ENCODE measurements at places on chromosomes 2 and 18. TPM values are rescaled to one million over a fixed set of nuclear protein-coding genes. Genes with fewer than 3 reads are reported as not detected.
A peak's percentile ranks its signal among the peaks of the same experiment; 100 is the strongest.

DNA sequence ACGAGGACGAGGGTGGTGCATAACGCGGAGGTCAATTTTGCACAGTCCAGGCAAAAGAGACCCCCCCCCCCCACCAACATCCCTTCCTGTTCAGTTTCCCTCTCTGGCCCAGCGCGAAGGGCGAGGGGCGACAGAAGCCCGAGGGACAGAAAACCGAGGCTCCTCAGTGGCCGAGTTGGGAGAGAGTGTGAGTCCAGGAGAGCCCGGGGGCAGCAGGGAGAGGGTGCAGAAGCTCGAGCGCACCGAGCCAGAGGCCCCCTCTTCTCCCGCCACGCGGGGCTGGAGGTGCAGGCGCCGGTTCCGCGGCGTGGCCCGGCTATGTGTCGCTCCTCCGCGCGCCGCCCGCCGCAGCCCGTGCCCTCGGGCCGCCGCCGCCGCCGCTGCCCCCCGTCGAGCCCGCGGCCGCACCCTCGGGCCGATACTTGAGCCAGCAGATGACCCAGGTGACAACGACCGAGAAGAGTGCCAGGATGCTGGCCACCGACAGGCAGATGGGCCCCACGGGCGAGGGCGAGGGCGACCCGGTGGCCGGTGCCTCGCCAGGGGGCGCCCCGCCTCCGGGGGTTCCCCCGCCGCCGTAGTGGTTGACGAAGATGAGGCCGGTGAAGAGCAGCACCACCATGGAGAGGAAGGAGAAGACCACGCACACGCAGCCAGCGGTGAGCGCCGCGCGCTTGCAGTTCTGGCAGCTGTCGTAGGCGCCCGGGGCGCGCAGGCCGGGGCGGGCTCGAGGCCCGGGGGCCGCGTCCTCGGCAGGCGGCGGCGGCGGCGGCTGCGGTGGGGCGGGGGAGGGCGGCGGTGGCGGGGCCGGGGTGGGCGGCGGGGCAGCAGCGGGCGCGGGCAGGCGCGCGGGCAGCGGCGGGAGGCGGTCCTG lies 20.2 kb upstream of the PAX3 start:
- DNase-seq, result no peak

DNA sequence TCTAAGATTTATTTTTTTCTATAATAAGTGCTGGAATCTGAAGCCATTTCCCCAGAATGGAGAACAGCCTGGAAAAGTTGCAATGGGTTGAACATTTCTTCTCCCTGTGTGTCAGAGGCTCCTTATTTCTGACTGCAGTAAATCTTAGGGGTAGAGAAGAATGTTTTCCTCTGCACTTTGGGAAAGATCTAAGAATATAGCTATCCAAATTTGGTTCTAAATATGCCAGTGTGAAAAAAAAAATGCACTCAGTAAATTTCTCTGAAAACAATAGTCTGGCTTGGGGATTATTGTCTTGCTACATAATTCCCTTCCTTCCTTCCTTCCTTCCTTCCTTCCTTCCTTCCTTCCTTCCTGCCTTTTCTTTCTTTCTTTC lies 19.7 kb upstream of the CYRIA start:
- no peak for DNase-seq

Gene PRSS56
- total RNA-seq, result not detected

Gene ALLC
- not detected for total RNA-seq

DNA sequence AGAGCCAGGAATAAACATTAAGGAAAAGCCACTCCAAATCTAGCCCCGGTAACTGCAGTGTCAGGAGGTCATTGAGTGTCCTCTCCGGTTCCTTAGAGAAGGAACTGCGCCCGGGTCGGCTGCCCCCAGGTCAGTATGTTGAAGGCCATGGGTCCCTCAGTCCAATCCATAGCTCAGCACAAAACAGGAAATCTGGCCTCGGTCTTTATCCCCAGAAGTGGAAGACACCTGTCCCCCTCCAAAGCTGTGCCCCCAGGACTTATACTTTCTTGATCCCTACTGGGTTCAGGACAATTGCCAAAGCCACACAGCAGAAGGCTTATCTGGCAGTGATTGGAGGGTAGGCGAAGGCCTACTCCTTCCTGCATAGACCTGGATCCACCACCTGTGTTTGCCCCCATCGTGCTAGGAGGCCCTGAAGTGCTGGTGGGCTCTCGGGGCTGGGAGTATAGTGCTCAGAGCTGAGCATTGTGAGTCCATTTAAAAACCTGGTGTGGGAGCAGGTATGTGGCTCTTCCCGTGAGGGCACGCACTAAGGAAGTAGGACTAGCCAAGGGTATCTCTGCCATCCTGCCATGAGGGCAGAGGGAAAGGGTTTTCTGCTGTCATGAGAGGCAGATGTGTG lies 178.6 kb downstream of the SEPTIN10 start:
- no peak for DNase-seq

GRCh38 chr2:149924028-149924427 lies 336.5 kb upstream of the MMADHC start:
- peak; percentile 59 for DNase-seq

DNA sequence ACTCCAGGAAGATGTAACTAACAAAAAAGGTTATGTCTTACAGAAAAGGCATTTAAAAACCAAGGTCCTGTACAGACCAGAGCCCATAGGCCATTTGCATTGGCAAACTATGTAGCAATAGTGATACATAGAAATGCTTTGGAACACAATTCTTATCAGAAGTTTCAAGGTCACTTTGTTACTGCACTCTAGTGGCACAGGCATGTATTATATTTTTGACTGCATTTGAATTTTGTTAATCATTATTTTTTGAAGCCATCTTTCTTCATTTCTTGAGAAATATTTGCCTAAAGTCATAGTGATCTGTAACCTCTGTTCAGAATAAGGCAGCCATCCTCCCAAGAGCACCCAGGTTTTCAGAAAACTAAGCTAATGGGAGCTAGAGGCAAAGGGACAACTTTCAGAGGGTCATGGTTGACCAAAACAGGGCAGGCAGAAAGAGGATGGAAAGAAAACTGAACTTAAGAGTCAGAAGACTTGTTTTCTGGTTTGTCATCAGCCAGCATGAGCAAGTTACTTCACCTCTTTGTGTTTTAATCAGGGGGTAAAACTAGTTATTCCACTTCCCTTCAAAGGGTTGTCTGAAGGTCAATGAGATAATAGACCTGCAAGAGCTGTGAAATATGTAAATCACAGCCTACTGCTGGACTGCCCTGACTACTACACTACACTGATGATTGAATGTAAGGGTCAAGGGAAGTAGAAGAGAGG lies 41.5 kb downstream of the SLC38A11 start:
- no peak for DNase-seq

- no peak for DNase-seq
Observed at GRCh38 chr18:59660786-59661743, 36.2 kb downstream of the CCBE1 start.

Data from epithelial cell of proximal tubule (primary cell).